ENCODE measurements at places on chromosomes 13 and 19.

- no peak for DNase-seq
Measured at GRCh38 chr13:110797230-110797877, 83.9 kb downstream of the ING1 start.

- no peak for DNase-seq
Measured at GRCh38 chr19:18501832-18502231, 20.0 kb downstream of the ELL start.

DNA sequence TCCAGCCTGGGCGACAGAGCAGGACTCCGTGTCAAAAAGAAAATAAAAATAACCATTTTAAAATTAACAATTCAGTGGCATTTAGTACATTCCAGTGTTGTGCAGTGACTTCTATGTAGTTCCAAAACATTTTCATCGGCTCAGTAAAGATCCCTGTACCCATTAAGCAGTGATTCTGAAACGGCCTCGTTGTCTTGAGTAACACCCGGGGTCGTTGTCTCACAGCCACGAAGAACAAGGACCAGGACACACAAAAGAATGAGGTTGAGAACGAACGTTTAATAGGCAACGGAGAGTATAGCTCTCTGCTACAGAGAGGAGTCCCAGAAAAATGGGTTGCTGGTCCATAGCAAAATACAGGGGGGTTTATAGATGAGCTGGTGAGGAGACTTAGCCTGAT, 2.4 kb upstream of the TMED1 start:
- no peak for DNase-seq

GRCh38 chr13:45850027-45850613, 1.4 kb downstream of the SIAH3 start:
- DNase-seq: no peak

GRCh38 chr19:54461210-54461609, 2.4 kb downstream of the LENG9 start:
- no peak for DNase-seq

DNA sequence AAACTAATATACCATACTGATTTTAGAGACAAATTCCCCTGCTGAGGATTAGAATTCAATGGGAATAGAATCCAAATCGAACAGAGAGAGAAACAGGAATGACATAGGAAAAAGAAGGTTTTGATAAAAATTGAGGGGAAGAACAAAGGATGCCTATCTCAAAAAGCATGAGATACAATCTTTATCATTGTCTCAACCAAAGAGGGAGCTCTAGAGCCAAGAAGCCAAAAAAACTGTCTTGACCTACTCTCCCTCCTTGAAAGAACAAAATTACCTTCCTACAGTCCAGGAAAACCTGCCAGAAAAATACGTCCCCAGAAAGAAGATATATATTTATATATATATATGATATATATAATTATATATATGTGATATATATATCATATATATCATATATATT, 39.2 kb upstream of the MIR17HG start:
- DNase-seq: no peak

- DNase-seq: no peak
Measured at GRCh38 chr13:23453132-23453531, 19.6 kb upstream of the SACS start.
